Endodermal cell (in vitro differentiated cells): ENCODE measurements at places on chromosomes 5 and 9. TPM values are rescaled to one million over a fixed set of nuclear protein-coding genes. Genes with fewer than 3 reads are reported as not detected.

DNA sequence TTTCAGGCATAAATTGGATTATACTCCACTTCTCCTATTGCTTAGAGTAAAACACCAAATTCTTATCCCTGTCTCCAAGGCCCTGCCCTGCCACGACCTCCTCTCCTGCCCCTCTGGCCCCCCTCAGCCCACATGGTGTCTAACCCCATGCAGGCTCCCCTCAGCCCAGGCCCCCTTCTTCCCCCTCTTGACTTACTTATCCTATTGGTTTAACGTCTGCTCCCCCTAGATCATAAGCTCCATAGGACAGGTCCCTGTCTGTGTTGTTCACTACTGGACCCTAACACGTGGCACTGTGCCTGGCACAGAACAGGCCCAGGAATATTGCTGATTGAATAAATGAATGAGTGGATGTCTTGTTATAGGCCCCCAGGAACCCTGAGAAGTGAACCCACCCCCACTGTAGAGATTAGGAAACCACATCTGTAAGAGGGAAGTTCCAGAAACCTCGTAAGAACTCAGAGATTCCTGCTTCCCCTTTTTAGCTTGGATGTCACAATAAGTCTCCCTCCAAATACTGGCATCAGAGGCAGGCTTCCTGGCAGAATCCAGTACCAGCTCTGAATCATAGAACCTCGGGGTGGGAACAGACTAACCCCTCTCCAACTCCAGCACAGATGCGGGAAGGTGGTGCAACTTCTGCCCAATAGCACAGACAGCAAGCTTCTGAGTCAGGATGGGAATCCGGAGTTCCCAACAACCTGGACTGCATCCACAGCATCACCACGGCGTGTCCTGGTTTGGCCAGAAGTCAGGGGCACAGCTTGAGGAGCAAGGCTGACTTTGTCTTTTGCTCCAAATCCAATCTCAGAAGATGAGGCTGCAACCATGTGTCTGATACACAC is 31.5 kb downstream of the HRH2 start:
- H3K27me3 ChIP-seq: no peaks in the 10 kb centered on the region
- H3K27ac ChIP-seq: no peak overlapping the region
- H3K36me3 ChIP-seq: no peaks in the 10 kb centered on the region

GRCh38 chr5:57761513-57761912 is 278.9 kb upstream of the ACTBL2 start:
- no peak overlapping the region for H3K4me3 ChIP-seq
- no peak overlapping the region for H3K27ac ChIP-seq
- no peaks in the 10 kb centered on the region for H3K36me3 ChIP-seq
- DNase-seq: no peak

- H3K36me3 ChIP-seq: no peaks in the 10 kb centered on the region
- H3K4me3 ChIP-seq: no peak overlapping the region
- H3K4me1 ChIP-seq: no peaks in the 10 kb centered on the region
- DNase-seq: no peak
- H3K27ac ChIP-seq: no peak overlapping the region
Observed at GRCh38 chr5:1431021-1431811, 14.0 kb downstream of the SLC6A3 start.

GRCh38 chr5:110346893-110347358 is 379.5 kb downstream of the TMEM232 start:
- H3K4me3 ChIP-seq: no peak overlapping the region
- peaks cover 2% of the 10 kb centered on the region for H3K4me1 ChIP-seq
- no peaks in the 10 kb centered on the region for H3K27me3 ChIP-seq
- H3K36me3 ChIP-seq: no peaks in the 10 kb centered on the region

DNA sequence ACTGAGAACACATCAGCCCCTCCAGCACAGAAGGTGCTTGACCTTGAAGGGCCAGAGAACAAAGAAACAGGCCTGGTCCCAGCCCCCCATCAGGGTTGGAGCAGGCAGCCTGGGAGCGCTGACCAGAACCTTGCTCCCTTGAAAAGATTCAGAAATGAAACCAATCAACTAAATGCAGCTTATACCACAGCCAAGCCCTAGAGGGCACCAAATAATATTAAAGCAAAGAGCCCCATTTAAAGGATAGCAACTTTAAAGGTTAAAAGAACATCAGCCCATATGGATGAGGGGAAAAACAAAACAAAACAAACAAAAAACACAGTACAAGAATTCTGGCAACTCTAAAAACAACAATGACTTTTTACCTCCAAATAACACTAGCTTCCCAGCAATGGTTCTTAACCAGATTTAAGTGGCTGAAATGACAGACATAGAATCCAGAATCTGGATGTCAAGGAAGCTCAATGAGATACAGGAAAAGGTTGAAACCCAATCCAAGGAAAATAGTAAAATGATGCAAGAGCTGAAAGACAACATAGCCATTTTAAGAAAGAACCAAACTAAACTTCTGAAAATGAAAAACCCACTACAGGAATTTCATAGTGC is 471.9 kb downstream of the MTRR start:
- H3K27me3 ChIP-seq: no peaks in the 10 kb centered on the region
- H3K4me3 ChIP-seq: no peak overlapping the region
- no peak overlapping the region for H3K27ac ChIP-seq
- H3K36me3 ChIP-seq: no peaks in the 10 kb centered on the region

GRCh38 chr5:152356506-152356905 is 48.6 kb downstream of the NMUR2 start:
- no peaks in the 10 kb centered on the region for H3K36me3 ChIP-seq
- no peak for DNase-seq
- no peak overlapping the region for H3K27ac ChIP-seq
- H3K4me3 ChIP-seq: no peak overlapping the region
- H3K27me3 ChIP-seq: no peaks in the 10 kb centered on the region
- H3K4me1 ChIP-seq: no peaks in the 10 kb centered on the region

DNA sequence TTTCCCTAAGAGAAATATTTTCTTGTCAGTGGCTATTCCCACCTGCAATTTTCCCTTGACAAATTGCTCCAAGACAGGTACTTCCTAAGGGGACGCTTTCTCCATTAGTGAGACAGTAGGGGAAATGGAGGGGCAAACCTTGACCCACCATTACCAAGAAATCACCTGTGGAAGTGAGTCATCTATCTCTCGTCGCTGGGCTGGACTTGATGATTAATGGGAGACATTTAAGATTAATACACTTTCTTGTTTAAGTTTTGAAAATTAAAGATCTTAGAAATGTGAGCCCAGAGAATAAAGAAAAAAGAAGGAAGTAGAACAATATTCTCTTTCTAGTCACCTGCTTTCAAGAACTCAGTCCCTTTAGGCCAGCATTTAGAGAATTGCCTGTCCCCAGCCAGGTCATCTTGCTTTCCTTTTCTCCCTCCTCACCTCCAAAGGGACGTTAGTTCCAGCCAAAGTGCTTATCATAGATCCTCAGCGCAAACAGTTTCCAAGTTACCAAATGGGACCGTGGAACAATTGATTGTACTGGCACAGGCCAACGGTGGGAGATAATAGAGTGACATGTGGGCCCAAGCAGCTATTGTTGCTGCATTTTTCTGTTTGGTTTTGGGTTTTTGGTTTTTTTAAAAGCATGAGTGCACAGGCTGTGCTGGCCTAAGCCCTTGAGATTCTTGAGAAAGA is 284.4 kb downstream of the ENC1 start:
- no peaks in the 10 kb centered on the region for H3K36me3 ChIP-seq
- no peaks in the 10 kb centered on the region for H3K27me3 ChIP-seq
- DNase-seq: no peak
- H3K27ac ChIP-seq: no peak overlapping the region
- H3K4me1 ChIP-seq: peaks cover 6% of the 10 kb centered on the region

- no peak overlapping the region for H3K4me3 ChIP-seq
- peaks cover 85% of the 10 kb centered on the region for H3K27me3 ChIP-seq
- no peak overlapping the region for H3K27ac ChIP-seq
- no peak for DNase-seq
Observed at GRCh38 chr9:128397831-128398230, 22.8 kb upstream of the CERCAM start.

GRCh38 chr5:138870611-138871010 is 4.5 kb downstream of the LRRTM2 start:
- no peaks in the 10 kb centered on the region for H3K27me3 ChIP-seq
- DNase-seq: no peak
- no peak overlapping the region for H3K4me3 ChIP-seq

GRCh38 chr9:33320568-33321261 is 30.4 kb downstream of the NFX1 start:
- H3K4me3 ChIP-seq: no peak overlapping the region
- H3K36me3 ChIP-seq: peaks cover 74% of the 10 kb centered on the region
- DNase-seq: no peak
- H3K4me1 ChIP-seq: no peaks in the 10 kb centered on the region
- H3K27me3 ChIP-seq: no peaks in the 10 kb centered on the region

DNA sequence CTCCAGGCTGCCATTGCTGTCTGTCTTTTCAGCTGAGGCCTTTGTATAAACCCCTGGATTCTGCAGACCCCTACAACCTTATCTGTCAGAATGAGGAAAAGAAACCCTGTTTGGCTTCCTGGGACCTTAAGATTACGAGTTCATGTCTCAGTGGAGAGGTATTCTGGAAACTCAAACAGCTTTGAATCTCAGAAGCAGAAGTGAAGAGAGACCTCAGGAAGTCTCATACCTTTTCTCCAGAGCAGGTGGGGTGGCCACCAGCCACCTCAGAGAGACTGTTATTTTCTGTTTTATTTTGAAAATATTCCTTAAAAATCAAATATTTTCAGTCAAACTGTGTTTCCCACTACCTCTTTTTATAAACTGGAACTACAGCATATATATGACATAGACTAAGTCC is 457.5 kb downstream of the TMEM232 start:
- no peak overlapping the region for H3K4me3 ChIP-seq
- no peaks in the 10 kb centered on the region for H3K36me3 ChIP-seq
- peak overlapping the region; percentile 62 for H3K27ac ChIP-seq
- H3K27me3 ChIP-seq: peaks cover 53% of the 10 kb centered on the region

DNA sequence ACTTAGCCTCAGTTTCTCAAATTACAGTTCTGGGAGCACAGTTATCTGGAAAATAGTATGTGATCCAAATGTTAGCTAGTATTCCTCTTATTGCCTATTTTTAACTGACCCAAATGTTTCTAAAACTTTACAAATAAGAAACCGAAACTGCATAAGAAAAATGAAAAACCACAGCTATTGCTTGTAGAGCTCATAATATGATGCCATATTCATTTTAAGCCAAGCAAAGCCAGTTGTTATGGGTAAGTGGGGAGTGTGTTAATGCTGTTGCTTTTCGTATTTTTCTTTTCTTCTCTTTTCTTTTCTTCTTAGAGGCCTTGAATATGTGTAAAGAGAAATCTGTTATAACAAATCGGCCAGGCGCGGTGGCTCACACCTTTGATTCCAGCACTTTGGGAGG is 447.4 kb upstream of the TUSC1 start:
- H3K36me3 ChIP-seq: no peaks in the 10 kb centered on the region
- no peak for DNase-seq
- H3K27me3 ChIP-seq: no peaks in the 10 kb centered on the region
- H3K4me3 ChIP-seq: no peak overlapping the region

- no peaks in the 10 kb centered on the region for H3K27me3 ChIP-seq
- no peak for DNase-seq
- no peaks in the 10 kb centered on the region for H3K36me3 ChIP-seq
- H3K4me3 ChIP-seq: no peak overlapping the region
Observed at GRCh38 chr9:104278929-104279496, 184.9 kb downstream of the SMC2 start.

DNA sequence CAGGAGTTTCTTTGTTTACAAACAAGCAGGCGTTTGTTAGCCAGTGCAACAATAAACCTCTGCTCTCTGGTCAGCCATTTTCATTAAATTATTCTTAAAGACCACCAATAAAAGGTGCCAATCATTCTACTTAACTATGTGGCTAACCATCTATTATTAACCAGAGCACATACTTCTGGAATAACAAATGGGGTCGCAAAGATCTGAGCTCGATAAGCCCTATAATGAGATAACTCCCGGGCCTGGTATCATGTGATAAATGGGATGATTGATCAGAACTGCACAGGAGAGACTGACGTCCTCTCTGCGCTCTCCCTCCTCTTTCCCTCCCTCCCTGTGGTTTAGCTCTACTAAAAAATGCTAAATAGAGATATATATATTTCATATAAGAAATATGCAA is 488.2 kb downstream of the NTRK2 start:
- peaks cover 21% of the 10 kb centered on the region for H3K4me1 ChIP-seq
- H3K27ac ChIP-seq: no peak overlapping the region
- no peaks in the 10 kb centered on the region for H3K36me3 ChIP-seq

DNA sequence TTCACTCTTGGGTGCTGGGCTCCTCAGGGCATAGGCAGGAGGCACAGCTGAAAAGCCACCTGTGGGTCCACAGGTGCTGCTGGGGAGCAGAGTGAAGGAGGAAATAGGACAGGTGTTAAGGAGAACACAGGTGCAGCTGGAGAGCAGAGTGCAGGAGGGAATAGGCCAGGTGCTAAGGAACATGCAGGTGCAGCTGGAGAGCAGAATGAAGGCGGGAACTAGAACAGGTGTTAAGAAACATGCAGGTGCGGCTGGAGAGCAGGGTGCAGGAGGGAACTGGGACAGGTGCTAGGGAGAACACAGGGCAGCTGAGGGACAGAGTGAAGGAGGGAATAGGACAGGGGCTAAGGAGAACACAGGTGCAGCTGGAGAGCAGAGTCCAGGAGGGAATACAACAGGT is 43.8 kb upstream of the PLEKHG4B start:
- no peak overlapping the region for H3K4me3 ChIP-seq
- no peak overlapping the region for H3K27ac ChIP-seq
- no peak for DNase-seq

DNA sequence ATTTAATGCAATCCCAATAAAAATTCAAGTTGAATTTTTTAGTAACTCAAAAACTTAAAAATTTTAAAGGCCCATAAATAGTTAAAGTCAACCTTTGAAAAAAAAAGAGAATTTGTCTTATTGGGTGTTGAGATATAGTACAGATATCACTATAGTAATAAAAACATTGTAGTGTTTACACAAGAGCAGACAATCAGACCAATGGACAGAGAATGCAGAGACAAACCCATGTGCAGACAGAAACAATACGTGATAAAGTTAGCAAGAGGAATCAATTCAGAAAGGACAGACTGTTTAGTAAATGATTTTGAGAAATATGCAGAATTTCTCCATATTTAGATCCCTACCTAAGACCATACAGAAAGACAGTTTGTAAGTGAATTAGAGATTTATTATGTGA is 33.9 kb downstream of the GOLGA1 start:
- no peaks in the 10 kb centered on the region for H3K27me3 ChIP-seq
- no peaks in the 10 kb centered on the region for H3K36me3 ChIP-seq
- no peak overlapping the region for H3K27ac ChIP-seq
- no peaks in the 10 kb centered on the region for H3K4me1 ChIP-seq
- no peak for DNase-seq

- H3K27ac ChIP-seq: no peak overlapping the region
- H3K36me3 ChIP-seq: no peaks in the 10 kb centered on the region
- no peaks in the 10 kb centered on the region for H3K4me1 ChIP-seq
- no peaks in the 10 kb centered on the region for H3K27me3 ChIP-seq
Observed at GRCh38 chr9:8364026-8364752, 564.6 kb upstream of the DMAC1 start.

GRCh38 chr5:169003721-169004541 is 297.0 kb downstream of the SLIT3 start:
- H3K4me3 ChIP-seq: no peak overlapping the region
- peak; percentile 74 for DNase-seq
- H3K4me1 ChIP-seq: no peaks in the 10 kb centered on the region
- no peak overlapping the region for H3K27ac ChIP-seq

The SPINK5 gene
- total RNA-seq: 9.3 and 12.4 TPM in 2 replicates

The RNF180 gene
- total RNA-seq: 7.3 to 8.9 TPM (median 8.0 TPM) in 3 replicates

The ST8SIA4 gene
- total RNA-seq: 23.3 to 74.3 TPM (median 25.2 TPM) in 3 replicates

The KCNV2 gene
- total RNA-seq: 1.2 to 6.6 TPM (median 1.9 TPM) in 3 replicates

The SAP30L gene
- 26.3 and 27.7 TPM in 2 replicates for total RNA-seq

The TIMD4 gene
- total RNA-seq: 0.45 TPM in 1 of 2 replicates, not detected in the other

The SLC1A3 gene
- total RNA-seq: 1.7 and 2.6 TPM in 2 replicates

The GFI1B gene
- 0.29 and 0.44 TPM in 2 replicates for total RNA-seq

The IFNA5 gene
- total RNA-seq: not detected in 3 replicates

The FBLL1 gene
- total RNA-seq: 1.1 and 1.6 TPM in 2 replicates

The MTX3 gene
- total RNA-seq: 35.7 to 41.5 TPM (median 39.7 TPM) in 3 replicates

The SLC2A6 gene
- 9.3 to 11.6 TPM (median 10.5 TPM) in 3 replicates for total RNA-seq

The FLT4 gene
- total RNA-seq: 6.9 and 7.4 TPM in 2 replicates
